ENCODE measurements at places on chromosomes 5 and 9.

- DNase-seq = no peak
Measured at GRCh38 chr9:125888211-125888610, 141.0 kb downstream of the PBX3 start.

DNA sequence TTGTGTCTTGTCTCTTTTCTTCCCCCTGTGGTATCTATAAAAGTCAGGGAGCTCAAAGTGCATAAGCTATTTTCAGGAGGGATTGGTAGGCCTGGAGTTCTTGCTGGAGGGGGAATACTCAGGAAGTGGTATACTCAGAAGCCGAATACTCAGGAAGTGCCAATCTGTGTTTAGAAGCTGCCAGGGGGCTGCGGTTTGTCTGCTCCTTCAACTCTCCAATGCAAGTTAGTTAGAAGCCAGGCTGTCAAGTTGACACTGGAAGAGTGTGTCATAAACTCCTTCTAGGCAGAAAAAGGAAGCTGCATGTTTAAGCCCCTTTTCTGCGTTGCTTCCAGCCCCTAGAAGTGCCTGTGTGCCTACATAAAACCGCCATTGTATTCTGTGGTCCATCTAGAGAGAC lies 366.5 kb downstream of the TAF11L14 start:
- no peak for DNase-seq

- no peak for DNase-seq
Measured at GRCh38 chr5:123753937-123754891, 242.2 kb downstream of the CSNK1G3 start.

DNA sequence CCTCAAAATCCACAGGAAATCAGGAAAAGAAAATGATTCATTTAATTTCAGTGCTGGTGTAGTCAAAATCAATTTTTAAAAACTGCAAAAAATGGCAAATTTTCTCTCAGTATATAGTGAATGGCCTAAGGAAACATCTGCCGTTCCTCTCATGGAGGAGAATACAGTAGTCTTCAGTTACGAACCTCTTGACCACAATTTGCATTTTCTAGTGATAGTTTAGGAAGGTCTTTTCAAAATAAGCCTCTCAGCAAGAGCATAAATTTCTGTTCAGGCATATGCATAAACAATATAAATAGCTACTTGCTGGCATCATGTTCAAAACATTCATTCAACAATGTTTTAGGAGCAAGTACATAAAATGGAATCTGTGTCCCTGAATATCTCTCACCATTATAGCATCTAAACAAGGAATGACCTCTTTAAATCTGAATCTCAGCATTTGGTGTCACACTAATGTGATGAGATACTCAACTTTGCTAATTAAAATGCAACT lies 33.5 kb downstream of the HAPLN1 start:
- DNase-seq = no peak

DNA sequence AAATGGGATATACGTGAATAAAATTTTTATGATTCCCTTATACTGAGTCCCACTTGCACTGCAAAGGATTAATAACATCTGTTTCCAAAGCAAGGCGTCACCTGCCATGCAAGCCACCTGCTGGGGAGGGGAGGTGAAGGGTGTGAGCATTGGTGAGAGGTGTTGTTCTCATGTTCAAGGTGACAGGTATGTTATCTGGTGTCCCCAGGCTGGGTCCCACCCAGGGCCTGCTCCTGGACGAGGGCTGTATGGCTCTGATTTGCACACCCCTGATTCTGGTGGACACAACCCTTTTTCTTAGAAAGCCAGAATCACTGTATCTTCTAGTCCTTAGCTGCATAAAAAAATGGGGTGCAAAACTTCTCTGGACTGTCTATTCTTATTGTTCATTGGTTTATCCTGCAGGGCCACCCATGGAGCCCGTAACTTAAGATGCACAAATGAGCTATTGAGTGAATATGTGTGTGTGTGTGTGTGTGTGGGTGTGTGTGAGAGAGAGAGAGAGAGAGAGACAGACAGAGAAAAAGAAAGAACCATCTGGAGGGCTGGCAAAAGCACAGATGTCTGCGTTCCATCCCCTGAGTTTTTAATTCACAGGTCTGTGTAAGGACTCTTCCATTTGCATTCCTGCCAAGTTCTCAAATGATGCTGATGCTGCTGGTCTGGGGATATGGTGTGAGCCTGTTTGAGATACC lies 53.7 kb downstream of the SYK start:
- no peak for DNase-seq

- DNase-seq = no peak
Measured at GRCh38 chr9:124290053-124290591, 32.4 kb downstream of the NEK6 start.

DNA sequence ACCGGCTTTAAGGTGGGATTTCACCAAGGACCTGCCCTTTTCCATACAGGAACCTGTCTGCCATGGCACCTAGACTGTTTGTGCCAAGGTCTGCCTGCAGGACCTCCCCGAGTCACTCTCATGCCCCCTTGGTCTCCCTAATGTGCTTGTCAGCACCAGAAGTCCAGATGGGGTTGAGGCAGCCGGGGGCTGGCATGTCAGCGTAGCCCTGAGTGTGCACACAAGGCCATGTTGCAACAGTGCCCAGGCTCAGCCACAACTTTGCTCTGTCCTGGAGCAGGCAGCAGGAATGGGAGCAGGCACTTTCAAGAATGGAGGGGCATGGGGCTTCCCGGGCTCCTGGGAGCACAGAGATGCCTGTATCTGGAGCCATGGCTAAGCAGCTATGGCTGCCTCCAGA lies 621.5 kb downstream of the CDH9 start:
- no peak for DNase-seq

GRCh38 chr5:135729321-135729786 lies 105.1 kb upstream of the SLC25A48 start:
- no peak for DNase-seq

Measured in ecto neural progenitor cell (in vitro differentiated cells).